ENCODE measurements at places on chromosomes 6 and 20.

DNA sequence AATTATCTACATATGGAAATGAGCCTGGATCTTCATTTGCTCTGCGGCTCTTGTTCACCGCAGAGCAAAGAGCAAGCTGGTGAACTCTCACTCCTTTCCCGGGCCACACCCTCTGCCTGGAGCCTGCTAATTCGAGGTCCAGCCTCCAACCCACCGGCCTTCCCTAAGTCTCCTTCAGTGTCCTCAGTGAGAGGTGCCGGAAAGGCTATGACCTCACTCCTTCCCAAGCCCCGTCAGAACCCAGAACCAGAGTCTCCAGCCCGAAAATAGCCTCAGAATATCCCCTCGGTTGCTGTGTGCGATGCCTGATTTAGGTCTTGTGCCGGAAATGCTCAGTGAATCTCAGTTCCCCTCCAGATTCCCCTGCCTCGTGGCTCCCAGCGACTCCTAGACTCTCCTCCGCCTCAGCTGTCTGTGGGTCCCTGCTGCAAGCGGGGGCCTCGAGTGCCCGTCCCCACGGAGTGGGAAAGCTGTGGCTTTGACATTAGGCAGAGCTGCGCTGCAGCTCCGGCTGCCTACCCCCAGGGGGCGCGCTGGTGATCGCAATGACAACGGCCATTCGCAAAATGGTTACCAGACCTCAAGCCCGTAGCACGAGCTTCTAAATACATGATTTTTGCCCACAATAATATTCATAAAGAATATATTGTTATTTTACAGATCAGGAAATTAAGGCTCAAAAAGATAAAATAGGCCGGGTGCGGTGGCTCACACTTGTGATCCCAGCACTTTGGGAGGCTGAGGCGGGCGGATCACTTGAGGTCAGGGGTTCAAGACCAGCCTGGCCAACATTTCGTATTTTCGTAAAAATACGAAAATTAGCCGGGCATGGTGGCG is 4.1 kb upstream of the BNIP5 start:
- peak; percentile 18 for DNase-seq

- no peak for DNase-seq
These were observed 30.8 kb downstream of the SLC2A10 start for GRCh38 chr20:46740214-46740609.

- no peak for DNase-seq
These were observed 149.3 kb downstream of the ADAT2 start for GRCh38 chr6:143301188-143301587.

DNA sequence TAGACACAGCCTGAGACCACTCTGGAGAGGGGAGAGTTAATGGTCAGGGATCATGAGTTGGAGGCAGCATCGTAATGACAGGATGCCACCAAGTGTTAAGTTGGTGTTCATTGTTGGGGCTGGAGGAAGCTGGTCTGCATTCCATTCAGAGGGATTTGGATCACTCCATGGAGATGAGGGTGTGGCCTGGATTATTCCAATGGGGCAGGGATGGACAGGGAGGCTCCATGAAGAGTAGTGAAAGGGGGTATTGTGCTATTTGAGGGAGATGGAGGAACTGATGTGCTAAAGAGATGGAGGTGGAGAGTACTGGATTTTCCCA is 1.1 kb downstream of the SAPCD1 start:
- peak; percentile 17 for DNase-seq

GRCh38 chr20:20632644-20633043 is 79.8 kb downstream of the RALGAPA2 start:
- DNase-seq, result no peak

- DNase-seq, result no peak
These were observed 10.9 kb downstream of the SPATS1 start for GRCh38 chr6:44353336-44353735.

GRCh38 chr20:50433001-50433761 is 77.0 kb upstream of the PTPN1 start:
- DNase-seq, result no peak

DNA sequence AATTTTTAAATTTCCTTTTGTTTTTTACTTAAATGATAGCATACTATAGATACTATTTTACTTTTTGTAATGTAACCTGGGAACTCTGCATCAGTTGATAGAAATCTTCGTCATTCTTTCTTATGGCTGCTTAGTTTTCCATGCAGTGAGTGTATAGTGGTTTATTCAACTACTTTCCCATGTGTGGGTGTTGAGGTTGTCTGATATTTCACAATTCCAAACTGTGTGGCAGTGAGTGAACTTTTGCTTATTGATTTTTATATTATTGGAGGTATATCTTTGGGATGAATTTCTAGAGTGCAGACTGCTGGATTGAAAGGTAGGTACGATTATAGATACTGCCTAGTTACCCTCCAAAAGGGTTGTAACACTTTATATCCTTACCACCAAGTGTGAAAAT is 136.5 kb downstream of the CDKAL1 start:
- DNase-seq, result no peak

DNA sequence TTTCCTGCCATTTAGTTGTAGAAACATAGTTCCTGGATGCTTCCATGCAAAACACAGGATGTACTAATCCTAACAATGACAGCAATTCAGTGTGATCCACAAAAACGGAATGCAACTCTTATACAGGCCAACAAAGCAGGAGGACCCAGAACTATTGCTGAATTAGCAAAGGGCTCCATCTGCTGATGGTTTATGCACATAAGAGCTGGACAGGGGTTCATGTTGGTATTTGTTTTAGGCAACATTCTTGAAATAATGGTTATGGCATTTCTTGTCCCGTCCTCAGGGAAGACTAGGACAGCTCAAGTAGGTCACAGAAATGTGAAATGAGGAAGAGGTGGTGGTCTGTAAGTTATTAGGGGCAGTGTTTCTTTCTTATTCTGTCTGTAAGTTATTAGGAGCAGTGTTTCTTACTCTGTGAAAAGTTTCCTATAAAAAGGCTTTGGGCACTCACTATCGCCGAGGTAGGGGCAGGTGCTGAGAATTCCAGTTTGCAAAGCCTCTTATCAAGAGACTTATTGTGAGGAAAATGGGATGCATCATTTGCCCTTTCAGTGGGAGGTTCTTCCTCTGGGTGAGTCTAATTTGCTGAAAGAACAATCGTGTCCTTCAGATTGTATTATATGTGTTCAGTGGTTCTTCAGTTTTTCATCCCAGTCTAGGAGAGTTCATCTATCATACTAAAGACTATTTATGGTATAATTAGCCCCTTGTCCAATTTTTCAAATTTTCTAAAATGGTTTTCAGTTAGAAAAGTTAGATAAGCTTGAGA is 171.1 kb downstream of the MCHR2 start:
- peak; percentile 9 for DNase-seq

DNA sequence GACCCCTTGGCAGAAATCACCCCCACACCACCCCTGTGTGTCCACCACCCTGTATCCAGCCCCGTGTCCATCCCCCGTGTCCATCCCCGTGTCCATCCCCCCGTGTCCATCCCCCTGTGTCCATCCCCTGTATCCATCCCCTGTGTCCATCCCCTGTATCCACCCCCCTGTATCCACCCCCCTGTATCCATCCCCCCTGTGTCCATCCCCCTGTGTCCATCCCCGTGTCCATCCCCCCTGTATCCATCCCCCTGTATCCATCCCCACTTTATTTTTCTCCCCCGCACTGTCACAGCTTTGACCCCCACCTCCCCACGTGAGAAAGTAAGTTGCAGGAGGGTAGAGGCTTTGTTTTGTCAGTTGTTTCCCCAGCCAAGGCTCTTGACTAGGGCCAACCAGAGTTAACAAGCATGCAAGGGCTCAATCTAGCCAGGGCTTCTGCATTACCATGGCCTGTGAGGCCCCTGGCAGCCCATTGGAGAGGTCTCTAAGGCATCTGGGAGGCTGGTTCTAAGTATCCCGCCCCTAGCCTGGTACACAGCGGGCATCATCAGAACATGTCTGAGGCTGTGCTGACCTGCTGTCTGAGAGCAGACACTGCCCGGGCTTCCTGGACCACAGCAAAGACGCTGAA is 18.1 kb upstream of the SIRPA start:
- no peak for DNase-seq

- no peak for DNase-seq
These were observed 335.3 kb upstream of the NT5E start for GRCh38 chr6:85114581-85114935.

- no peak for DNase-seq
These were observed 20.2 kb downstream of the LEMD2 start for GRCh38 chr6:33768644-33769120.

DNA sequence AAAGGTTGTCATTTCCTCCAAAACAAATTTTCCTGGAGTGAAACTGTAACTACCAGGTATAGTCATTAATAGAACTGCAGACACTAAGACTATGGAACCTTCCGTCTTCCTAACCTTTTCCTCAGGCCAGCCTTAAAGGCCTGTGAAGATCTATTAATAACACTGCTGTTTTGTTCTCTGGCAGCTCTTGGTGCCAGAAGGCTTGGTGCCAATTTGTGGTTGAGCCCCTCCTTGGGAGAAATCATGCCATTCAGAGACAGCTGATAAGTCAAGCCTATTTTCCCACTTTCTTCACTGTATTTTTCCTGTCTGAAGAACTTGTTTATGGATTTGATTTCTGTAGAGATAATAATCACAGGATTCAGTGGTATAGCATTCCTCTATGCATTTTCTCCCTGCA is 64.8 kb downstream of the HCRTR2 start:
- peak; percentile 9 for DNase-seq

- DNase-seq, result no peak
These were observed 550.5 kb upstream of the MARCKS start for GRCh38 chr6:113306552-113307145.

- DNase-seq, result no peak
These were observed 256.9 kb downstream of the ERMARD start for GRCh38 chr6:170008294-170008785.

DNA sequence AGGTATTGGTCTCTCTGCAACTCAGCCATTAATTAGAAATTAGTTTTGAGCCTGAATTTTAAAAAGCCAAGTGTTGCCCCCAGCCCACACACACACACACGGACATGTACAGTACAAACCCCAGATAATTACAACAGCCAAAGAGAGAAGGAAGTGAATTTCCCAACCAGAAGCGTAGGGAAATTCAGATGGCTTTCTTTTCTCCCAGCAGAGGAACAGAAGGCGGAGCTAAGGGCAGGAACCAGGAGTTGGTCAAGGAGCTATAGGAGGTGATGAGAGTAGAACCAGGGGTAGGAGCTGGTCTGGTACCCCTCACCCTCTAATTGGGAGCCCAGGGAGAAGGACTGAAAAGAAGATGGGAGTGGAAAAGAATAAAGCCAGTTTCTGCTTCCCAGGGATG is 3.9 kb upstream of the ZBTB9 start:
- no peak for DNase-seq

DNA sequence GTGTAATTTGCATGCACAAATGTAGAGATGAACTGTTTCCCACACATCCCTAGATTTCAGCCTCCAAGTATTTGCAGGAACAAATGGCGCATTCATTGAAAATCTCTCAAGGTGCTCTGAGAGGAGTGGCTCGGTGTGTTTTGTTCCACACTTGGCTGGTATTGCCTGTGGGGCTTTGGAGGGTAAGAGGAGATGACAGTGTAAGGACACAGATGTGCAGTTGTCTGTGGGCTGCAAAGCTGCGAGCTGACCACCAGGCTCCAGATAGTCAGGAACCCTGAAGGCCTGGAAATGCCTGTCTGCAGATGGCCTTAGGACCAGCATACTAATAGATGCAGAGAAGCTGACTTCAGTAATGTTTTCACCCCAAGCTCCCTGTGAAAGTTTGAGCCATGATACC is 57.7 kb upstream of the PBOV1 start:
- DNase-seq, result no peak

DNA sequence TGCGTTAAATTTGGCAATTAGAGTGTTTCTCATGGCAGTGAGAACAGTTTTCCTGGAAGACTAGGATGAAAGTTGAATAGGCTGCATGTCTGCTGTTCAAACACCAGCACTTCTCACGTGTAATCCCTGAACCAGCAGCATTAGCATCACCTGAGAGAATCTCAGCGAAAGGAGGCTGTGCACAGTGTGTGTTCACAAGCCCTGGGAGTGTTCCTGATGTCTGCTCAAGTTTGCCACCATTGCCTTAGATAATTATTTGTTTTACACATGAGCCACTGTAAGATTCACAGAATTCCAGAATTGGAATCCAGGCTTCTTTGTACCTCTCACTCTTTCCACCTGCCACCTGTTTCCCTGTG is 117.3 kb downstream of the JARID2 start:
- DNase-seq, result no peak

DNA sequence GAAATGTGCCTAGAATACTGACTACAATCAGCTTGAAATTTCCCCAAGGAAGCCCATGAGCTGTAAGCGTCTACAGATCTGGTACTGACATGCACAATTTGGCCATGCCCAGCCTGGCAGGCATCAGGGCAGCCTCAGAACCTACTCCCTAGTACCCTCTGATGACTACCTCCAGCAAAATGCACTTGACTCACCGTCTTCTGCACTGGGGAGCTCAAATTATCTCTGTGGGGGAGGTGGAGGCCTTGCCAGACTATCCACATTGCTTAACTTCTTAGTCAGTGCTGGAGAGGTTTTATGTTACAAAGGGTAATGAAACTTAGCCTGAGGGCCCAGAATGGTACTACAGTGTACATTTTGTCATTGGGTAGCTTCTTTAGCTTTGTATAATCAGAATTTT is 126.0 kb upstream of the ADGRF1 start:
- DNase-seq, result peak; percentile 77

DNA sequence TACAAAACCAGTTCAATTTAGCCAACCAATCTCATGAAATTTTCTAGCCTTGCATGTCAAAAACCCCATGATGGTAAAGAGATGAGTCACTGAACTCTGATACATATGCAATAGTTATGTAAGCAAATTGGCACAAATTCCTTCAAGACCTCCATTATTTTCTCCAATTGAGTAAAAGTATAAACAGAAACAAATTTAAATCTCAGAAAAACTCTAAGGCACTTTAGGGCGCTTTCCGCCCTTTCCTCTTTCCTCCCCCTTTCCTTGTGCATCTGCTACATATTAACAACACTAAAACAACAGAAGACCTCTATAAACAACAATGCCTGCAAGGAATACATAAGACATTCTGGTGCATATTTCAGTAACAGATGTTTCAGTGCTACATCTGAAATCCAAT is 48.5 kb downstream of the KIF13A start:
- peak; percentile 66 for DNase-seq

GRCh38 chr6:100271625-100272024 is 193.1 kb downstream of the SIM1 start:
- DNase-seq, result no peak

DNA sequence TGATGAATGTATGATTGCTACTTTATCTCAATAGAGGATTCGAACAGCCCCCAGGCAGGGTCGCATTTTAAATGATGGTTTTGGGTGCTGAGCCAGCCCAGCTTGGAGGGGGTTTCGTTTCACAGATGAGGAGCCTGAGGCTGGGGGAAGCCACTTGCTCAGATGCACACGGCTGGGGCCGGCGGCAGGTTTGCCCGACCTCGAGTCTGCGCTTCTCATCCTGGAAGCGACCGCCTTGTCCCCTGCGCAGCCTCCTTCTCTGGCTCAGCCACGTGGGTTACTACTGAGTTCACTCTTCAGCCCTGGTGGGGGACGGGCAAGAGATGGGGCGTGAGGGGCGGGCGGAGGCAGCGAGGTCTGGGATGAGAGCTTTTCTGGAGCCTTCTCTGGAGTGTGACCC is 25.3 kb downstream of the NTSR1 start:
- DNase-seq, result no peak

All from fibroblast of skin of left biceps (primary cell).